ENCODE measurements at places on chromosomes 5 and 9.
A peak's percentile ranks its signal among the peaks of the same experiment; 100 is the strongest.

GRCh38 chr9:32776201-32776600 is 7.1 kb upstream of the TMEM215 start:
- no peak for DNase-seq

DNA sequence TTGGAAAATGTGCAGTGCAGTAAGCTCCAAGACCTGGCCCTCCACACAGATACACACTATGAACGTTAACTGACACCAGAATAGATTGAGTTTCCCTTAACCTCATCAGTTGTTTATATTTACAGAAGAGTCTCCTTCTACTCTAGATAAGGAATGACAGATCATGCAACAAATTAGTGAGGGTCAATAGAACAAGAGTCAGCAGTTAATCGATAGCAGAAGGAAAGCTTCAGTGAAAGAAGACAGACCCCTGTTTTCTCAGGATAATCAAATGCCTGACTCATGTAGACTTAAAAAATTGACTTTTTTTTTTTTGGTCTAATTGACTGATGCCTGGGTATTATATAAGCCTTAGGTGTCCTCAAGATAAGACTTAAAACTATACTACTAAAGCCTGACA is 179.9 kb downstream of the DTWD2 start:
- no peak for DNase-seq

- DNase-seq: no peak
These were observed at the start of gene PRRX2 for GRCh38 chr9:129665389-129665775. TSS of gene PRRX2 (plus strand) at chr9:129665647. CDS start at chr9:129665868, 221 bp downstream.

- DNase-seq: no peak
These were observed 25.7 kb downstream of the C9orf85 start for GRCh38 chr9:71937070-71937625.

DNA sequence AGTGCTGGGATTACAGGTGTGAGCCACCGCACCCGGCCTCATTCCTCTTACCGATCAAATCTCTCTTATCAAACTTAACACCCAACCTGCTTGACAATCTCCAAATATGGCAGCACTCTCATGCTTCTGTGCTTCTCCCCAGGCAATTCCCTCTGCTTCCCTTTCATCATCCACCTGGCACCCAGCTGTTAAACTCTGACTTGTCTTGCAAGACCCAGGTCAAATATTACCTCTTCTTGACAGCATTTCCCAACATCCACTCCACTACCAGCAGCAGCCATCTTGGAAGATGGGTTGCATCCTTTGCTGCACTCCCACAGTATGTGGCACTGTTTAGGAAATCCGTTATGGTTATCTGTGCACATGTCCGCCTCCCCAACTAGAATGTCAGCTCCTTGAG is 113.6 kb downstream of the ACTL7B start:
- no peak for DNase-seq

DNA sequence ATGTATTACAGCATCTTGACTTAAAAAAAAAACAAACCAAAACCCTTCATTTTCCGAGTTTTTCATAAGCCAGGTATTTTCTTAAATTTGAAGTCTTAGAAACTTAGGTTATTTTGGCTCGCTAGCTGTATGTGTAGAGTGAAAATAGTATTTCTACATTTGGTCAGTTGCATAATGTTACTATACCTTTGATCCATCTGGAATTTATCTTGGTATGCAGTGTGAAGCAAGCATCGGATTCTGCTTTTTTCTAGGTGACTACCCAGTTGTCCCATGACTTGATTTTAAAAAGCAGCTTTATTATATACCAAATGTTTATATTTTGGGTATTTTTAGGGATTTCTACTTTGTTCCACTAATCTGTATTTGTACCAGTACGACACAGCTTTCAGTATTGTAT is 27.7 kb downstream of the UBAP1 start:
- no peak for DNase-seq

DNA sequence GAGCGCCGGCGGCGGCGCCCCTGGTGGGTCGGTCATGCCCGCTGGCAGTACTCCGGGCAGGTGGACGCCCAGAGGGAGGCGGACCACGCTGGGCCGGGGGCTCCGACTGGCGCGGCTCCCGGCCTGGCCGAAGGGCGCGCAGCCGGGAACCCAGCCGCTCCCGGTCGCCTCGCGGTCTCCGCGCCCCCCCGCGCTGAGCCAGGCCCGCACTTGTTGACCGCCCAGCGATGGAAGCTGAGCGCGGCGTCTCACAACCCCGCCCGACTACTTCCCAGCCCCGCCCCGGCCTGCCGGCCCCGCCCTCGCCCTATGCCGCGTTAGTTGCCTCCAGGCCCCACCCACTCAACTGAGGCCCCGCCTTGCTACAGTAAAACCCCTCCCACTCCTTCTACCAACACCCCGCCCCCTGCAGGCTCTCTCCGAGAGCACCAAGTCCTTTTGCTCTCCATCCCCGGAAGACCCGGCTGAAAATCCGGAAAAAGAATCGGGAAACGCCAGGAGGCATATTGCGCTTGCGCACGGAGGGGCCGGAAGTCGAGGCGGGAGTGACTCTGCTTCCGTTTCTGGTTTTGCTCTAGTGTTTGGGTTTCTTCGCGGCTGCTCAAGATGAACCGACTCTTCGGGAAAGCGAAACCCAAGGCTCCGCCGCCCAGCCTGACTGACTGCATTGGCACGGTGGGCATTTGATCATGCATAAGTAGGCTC is at the start of the genes BAG1 and CHMP5:
Gene BAG1, minus strand, starts transcription at position 236 of the 705 bp plus-strand sequence.
Gene CHMP5, plus strand, starts transcription at position 577 of the 705 bp plus-strand sequence. Its CDS starts 30 bp downstream, at position 607.
- DNase-seq: peak; percentile 100

- DNase-seq: no peak
These were observed 204.9 kb upstream of the NREP start for GRCh38 chr5:111961862-111962261.

DNA sequence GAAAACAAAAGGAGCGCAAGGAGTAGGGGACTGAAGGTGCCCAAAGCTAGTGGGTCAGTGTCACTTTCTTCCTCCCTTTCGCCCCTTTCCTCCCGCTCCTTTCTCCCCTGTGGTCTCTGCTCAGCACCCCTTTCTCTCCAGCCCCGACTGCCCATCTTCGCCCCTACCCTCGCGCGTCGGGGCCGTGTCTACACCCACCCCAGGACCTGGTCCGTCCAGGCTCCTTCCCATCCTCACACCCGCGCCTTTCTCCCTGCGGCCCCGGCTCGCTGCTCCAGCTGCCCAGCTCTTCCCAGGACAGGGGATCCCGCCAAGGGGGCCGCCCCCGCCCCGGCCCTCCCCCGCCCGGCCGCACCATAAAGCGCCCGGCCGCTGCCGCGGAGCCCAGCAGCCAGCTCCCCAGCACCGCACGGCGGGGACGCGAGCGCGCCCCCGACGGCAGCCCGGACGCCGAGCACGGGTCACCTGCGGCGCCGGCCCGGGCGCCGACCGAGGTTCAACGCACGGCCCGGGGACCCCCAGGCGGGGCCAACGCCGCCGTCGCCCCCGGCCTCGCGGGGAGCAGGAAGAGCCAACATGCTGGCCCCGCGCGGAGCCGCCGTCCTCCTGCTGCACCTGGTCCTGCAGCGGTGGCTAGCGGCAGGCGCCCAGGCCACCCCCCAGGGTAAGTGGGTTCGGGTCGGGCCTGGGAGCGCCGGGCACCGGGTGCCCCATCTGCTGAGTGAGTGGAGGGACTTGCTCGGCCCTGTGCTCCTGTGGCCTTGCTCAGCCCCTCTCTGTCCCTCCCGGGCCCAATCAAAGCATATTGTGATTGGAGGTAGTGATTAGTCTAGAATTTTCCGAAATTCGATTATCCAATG is at the start of gene THBS4:
Gene THBS4, plus strand, starts transcription at position 387 of the 860 bp plus-strand sequence. Its CDS starts 190 bp downstream, at position 577.
- DNase-seq: no peak

DNA sequence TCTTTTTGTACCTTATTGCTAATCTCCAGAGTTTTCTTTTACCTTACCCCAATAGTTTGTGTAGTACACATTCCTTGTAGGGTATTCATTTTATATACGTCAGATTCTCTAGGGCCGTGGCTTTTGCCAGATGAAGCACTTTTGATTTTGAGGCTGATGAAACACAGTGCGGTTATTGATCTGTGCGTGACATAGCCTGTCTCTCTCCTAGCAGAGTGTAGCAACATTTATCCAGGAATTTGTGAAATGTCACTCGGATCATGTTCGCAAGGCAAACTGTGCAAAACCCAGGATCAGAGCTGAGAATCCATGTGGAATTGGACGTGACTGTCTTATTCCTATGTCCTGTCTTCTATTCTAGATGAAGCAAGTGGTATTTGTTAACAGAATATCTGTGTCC is 142.0 kb upstream of the SH3GL2 start:
- DNase-seq: no peak

DNA sequence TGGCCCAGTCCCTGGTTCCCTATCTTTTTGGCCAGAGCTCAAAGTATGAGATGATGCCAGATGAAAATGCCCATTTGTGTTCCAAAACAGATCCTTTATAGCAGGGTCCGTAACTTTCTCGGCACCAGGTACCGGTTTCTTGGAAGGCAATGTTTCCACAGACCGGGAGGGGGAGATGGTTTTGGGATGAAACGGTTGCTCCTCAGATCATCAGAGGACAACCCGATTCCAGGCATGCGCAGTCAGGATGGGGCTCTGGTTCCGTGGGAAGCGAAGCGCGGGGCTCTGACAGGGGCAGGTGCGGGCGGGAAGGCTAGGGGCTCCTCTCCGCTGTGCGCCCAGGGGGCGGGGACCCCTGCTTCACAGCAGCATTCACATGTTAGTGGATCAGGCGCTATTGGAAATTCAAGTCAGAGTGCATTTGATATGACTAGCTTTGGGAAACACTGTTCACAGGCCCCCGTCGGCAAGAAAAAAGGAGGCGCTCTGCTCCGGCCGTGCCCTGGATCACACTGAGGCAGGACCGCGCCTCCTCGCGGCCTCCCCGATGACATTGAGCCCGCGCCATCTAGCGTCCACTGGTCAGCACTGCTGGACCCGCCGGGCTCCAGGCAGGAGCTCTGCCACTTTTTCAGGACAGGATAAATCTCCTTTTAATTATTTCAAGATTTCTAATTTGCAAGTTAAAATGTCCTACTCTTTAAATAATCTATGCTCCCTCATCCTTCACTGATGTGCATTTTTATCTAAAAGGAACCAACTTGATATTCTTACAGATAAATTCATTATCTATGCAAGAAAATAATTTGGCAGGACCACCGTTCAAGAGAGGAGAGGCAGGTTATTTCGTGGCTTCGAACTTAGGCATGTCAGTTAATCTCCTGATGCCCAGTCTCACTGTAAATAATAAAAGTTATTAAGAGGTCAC is 190.0 kb downstream of the FANCC start:
- DNase-seq: peak; percentile 94

GRCh38 chr9:127038531-127038930 is 83.9 kb downstream of the ANGPTL2 start:
- DNase-seq: no peak

- DNase-seq: no peak
These were observed 77.3 kb downstream of the LRSAM1 start for GRCh38 chr9:127528422-127529251.

DNA sequence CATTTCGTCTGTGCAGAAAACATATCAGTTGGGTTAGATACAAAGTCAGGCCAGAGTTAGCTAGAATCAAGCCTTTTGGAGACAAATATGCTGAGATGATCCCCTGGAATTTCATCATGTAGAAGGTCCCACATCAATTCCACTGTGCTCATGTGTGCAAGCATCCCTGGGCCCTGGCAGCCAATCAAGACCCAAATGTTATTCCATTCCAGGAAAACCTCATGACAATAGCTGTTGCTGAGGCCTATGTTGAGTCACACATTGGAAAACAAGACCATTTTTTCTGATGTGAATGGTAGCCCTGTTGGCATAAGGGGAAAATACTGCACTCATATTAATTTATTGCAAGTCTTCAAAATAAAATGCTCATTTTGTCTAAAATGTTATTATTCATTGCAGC is 11.5 kb downstream of the SPOCK1 start:
- DNase-seq: no peak

DNA sequence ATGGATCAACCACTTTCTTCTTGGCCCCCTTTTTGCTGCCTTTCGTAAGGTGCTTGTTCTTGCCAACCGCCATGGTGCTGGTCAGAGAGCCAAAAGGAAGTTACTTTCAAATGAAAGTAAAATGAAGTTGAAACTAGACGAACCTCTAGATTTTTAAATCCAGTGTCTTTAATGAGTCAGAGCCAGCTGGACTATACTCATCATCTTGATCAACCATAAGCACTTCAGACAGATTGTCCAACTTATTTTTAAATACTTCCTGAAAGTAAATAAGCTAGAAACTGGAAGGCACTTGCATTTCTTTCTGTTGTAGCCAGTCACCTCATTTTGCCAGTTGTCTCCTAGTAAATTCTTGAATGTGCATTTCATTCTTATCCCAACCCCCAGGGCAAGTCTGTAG is 48.9 kb downstream of the JMY start:
- no peak for DNase-seq

- DNase-seq: no peak
These were observed 29.9 kb upstream of the DMRTA1 start for GRCh38 chr9:22416692-22417060.

DNA sequence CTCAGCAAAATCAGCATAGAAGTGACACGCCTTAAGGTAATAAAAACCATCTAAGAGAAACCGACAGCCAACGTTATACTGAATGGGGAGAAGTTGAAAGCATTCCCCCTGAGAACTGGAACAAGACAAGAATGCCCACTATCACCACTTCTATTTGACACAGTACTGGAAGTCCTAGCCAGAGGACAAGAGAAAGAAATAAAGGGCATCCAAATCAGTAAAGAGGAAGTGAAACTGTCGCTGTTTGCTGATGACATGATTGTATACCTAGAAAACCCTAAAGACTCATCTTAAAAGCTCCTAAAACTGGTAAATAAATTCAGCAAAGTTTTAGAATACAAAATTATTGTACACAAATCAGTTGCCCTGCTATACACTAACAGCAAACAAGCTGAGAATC is 393.3 kb downstream of the KIF4B start:
- no peak for DNase-seq

DNA sequence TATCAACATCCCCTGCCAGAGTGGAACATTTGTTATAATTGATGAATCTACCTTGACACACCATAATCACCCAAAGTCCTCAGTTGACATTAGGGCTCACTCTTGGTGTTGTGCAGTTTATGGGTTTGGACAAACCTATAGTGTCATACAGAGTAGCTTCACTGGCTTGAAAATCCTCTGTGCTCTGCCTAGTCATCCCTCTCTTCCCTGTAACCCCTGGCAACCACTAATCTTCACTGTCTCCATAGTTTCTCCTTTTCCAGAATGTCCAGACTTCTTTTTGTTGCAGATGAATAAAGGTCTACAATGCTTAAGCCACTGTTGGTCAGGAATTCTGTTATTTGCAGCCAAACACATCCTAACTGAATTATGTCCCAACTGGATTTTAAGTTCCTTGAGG is 22.5 kb upstream of the SUB1 start:
- DNase-seq: no peak

DNA sequence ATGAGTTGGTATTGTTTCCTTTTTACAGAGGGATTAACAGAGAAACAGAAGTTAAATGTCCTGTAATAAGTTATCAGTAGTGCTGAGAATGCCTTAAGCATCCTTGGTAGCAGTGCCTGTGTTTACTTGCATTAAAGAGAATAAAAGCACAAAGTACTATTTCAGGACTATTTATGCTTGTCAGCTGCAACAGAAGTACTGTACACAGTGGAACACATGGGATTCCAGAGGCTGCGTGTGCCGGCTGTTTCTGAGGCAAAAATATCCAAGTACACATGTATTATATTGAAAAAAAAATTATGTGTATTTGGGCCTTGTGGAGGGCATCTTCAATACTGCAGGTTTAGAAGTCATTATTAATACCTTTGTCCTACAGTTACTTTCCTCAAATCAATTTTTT is 58.2 kb upstream of the ACTBL2 start:
- DNase-seq: no peak
